ENCODE measurements at places on chromosomes 2 and 18. TPM values are rescaled to one million over a fixed set of nuclear protein-coding genes. Genes with fewer than 3 reads are reported as not detected.

- H3K4me1 ChIP-seq: no peaks in the 10 kb centered on the region
- H3K36me3 ChIP-seq: no peaks in the 10 kb centered on the region
- H3K27ac ChIP-seq: no peak overlapping the region
- no peak for DNase-seq
Observed at GRCh38 chr18:5414546-5414945, 119.0 kb upstream of the ZBTB14 start.

GRCh38 chr2:232878855-232879617 lies 9.0 kb downstream of the SNORC start:
- H3K27ac ChIP-seq: no peak overlapping the region
- H3K4me1 ChIP-seq: no peaks in the 10 kb centered on the region
- no peak for DNase-seq
- H3K27me3 ChIP-seq: no peaks in the 10 kb centered on the region

Gene LRRC30
- not detected for total RNA-seq

- H3K4me3 ChIP-seq: no peak overlapping the region
- no peaks in the 10 kb centered on the region for H3K36me3 ChIP-seq
- no peak overlapping the region for H3K27ac ChIP-seq
- peaks cover 36% of the 10 kb centered on the region for H3K27me3 ChIP-seq
Observed at GRCh38 chr2:60830991-60831390, 50.4 kb upstream of the REL start.

DNA sequence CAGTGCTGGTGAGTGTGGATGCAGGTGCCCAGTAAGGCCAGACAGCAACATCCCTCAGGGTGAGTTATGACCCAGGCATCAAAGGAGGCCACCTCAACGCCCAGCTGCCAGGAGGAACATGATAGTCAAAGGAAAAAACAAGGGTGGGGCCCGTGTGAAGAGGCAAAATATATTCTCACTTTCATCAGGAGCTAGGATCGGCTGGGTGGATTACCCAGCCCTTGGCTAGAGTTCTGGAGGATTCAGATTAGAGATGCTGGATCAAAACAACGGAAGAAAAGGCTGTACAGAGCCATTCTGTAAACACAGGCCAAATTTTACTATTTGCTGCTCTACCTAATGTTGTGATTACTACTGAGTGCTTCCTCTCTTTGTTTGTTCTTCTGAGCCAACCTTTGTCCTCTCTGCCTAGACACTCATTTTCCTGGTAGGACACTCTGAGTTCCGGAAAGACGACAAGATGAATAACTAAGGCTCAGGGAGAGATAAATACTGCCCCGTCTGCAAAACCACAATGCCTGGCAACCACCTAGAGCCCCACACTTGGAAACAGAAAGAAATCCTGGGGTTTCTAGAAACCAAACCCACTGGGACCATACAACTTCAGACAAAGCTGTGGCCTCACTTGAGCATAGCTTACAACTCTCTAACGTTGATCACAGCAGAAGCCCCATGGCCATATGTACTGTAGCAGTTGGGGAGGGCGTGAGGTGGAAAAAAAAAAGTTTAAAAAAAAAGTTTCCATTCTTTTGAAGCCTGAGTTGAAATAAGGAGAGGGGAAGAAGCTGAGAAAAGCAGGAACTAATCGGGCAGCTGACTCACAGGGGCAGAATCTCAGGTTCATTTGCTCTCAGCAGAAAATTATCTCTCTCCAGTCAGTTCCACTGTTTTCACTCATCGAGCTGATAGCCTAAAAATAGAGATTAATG lies 17.8 kb upstream of the PMAIP1 start:
- no peaks in the 10 kb centered on the region for H3K27me3 ChIP-seq
- H3K4me1 ChIP-seq: peaks cover 41% of the 10 kb centered on the region
- H3K27ac ChIP-seq: peak overlapping the region; percentile 91
- H3K4me3 ChIP-seq: peak overlapping the region; percentile 0
- no peaks in the 10 kb centered on the region for H3K36me3 ChIP-seq

Gene IMPA2
- total RNA-seq: 7.3 TPM

DNA sequence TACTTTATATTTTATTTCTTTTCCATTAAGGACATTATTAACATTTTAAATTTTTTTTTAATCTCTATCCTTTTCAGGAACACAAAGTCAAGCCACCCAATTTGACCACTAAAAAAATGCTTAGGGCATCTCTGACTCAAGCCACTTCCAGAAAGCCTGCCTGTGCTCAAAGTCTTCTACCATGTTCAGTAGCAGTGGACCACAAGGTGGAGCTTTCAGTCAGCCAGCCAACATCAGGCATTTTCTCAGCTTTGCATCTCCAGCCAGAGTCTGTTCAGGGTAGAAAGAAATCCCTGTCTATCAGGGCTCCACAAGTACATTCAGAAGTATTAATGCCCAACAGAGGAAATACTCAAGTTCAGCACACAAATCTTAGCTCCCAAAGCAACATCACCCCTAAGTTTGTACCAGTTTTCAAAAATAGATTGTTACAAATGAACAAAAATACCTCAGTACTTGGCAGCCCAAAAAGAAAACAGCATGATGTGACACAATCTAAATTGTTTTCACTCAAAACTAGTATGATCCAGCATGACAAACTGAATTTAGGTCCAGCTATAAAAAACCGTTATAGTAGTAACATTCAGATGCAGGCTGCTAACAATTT lies 37.6 kb downstream of the C18orf63 start:
- no peak overlapping the region for H3K27ac ChIP-seq
- no peak overlapping the region for H3K4me3 ChIP-seq

Gene PTPN2
- 21.7 TPM for total RNA-seq

Gene R3HDM1
- 36.6 TPM for total RNA-seq

GRCh38 chr2:152307863-152308262 lies 27.1 kb upstream of the FMNL2 start:
- H3K27ac ChIP-seq: no peak overlapping the region
- H3K4me1 ChIP-seq: peaks cover 8% of the 10 kb centered on the region
- peaks cover 3% of the 10 kb centered on the region for H3K27me3 ChIP-seq
- peak; percentile 73 for DNase-seq
- no peak overlapping the region for H3K4me3 ChIP-seq

Gene LHCGR
- total RNA-seq: not detected

Gene ADI1
- total RNA-seq: 42.6 TPM

DNA sequence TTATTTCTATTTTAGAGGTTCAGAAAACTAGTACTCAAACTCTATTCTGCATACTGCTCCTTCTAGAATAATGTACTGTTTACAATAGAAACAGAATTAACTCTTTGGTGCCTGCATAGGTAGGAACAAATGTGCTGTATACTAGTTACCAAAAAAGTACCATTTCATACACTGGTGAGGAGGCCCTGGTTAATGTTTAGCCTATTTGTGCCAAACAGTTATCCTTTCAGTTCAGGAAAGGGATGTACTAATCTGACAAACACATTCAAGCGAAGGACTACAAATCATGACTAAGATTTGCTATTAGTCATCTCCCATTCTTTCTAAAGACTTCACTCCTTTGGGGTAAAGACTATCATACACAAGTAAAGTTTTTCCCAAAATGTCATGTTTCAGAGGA lies 47.4 kb downstream of the EXOC6B start:
- no peaks in the 10 kb centered on the region for H3K36me3 ChIP-seq
- H3K4me1 ChIP-seq: peaks cover 38% of the 10 kb centered on the region
- no peaks in the 10 kb centered on the region for H3K27me3 ChIP-seq

DNA sequence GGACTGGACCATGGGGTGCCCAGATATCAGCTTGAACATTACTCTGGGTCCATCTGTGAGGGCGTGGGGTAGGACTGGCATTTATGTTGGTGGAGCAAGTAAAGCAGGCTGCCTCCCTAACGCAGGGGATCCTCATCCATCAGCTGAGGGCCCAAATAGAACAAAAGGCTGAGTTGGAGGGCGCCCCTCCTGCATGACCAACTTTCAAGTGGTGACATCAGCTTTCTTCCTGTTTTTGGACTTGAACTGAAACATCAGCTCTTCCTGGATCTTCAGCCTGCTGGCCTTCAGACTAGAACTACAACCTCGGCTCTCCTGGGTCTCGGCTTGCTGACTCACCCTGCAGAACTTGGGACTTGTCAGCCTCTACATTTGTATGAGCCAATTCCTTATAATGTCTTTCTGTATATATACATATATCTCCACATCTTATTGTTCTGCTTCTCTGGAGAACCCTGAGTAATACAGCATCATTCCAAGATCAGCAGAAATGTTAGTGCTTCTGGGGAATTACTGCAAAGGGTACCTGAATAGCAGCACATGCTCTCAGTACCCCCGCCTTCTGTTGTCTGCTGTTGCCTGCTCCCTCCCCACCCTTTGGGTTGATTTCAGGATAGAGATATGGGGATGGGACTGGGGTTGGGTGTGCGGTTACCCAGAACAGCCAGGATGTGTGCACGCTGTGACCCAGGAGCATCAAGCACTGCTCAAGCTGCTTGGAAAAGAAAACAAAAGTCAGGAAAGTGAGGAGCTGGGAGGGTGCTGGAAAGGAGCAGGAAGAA lies 20.0 kb downstream of the TMEM127 start:
- no peaks in the 10 kb centered on the region for H3K27me3 ChIP-seq
- H3K36me3 ChIP-seq: no peaks in the 10 kb centered on the region
- no peak overlapping the region for H3K4me3 ChIP-seq
- H3K27ac ChIP-seq: peak overlapping the region; percentile 68

GRCh38 chr2:196500686-196501431 lies 138.7 kb upstream of the CCDC150 start:
- H3K4me1 ChIP-seq: peaks cover 2% of the 10 kb centered on the region
- H3K27me3 ChIP-seq: no peaks in the 10 kb centered on the region
- DNase-seq: no peak
- no peaks in the 10 kb centered on the region for H3K36me3 ChIP-seq

DNA sequence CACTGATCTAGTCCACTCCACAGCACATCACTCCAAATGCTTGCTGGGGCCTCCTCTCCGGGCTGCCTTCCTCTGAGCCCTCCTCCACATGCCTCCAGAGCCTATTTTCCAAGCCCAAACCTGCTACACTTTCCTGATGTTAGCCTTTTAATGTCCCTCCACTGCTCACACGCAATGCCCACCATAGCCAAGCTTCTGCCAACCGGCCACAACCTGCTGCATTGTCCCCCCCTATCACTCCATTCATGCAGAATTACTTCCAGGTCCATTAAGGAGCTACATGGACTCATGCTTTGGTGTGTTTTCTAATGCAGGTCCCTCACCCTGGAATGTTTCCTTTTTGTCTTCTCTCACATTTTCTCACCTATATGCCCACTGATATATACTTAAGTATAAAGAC lies 129.3 kb downstream of the MARCHF4 start:
- H3K4me1 ChIP-seq: no peaks in the 10 kb centered on the region
- H3K36me3 ChIP-seq: no peaks in the 10 kb centered on the region
- no peaks in the 10 kb centered on the region for H3K27me3 ChIP-seq
- DNase-seq: no peak
- H3K4me3 ChIP-seq: no peak overlapping the region

Gene USP37
- total RNA-seq: 13.1 TPM

- H3K4me1 ChIP-seq: no peaks in the 10 kb centered on the region
- no peak for DNase-seq
- no peaks in the 10 kb centered on the region for H3K27me3 ChIP-seq
- no peaks in the 10 kb centered on the region for H3K36me3 ChIP-seq
- H3K4me3 ChIP-seq: no peak overlapping the region
Observed at GRCh38 chr18:27948986-27949385, 227.9 kb downstream of the CDH2 start.

DNA sequence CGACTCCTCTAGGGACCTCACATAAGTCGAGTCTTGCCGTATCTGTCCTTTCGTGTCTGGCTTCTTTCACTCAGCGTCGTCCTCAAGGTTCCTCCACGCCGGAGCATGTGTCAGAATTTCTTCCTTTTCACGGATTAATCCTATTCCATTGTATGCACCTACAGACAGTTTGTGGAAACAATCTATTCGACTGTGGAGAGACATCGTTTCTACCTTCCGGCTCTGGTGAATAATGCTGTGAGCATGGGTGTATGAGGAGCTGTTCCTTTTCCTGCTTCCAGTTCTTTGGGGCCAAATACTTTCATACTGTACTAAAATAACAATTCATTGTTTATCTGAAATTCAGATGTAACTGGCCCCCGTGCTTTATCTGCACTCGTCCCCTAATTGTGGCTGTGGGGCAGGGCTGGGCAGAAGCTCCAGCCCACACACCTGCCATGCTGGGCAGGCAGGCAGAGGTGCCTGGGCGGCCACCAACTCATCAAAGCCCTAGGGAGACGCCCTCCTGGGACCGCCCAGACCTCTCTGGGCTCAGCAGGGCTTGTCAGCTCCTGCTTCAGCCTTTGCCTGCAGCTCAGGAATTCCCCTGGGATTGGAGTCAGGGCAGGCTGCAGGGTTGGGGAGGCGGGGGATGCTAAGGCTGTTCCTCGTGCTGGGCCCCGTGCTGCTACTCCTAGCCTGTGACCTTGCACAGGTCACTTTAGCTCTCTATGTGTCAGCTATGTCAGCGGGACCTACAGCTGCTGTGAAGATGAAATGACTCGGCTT lies 14.5 kb downstream of the GPC1 start:
- no peaks in the 10 kb centered on the region for H3K4me1 ChIP-seq
- no peak overlapping the region for H3K4me3 ChIP-seq
- peaks cover 10% of the 10 kb centered on the region for H3K27me3 ChIP-seq

GRCh38 chr2:17231394-17231965 lies 286.8 kb downstream of the RAD51AP2 start:
- no peak overlapping the region for H3K4me3 ChIP-seq
- DNase-seq: no peak
- no peaks in the 10 kb centered on the region for H3K4me1 ChIP-seq
- no peak overlapping the region for H3K27ac ChIP-seq

DNA sequence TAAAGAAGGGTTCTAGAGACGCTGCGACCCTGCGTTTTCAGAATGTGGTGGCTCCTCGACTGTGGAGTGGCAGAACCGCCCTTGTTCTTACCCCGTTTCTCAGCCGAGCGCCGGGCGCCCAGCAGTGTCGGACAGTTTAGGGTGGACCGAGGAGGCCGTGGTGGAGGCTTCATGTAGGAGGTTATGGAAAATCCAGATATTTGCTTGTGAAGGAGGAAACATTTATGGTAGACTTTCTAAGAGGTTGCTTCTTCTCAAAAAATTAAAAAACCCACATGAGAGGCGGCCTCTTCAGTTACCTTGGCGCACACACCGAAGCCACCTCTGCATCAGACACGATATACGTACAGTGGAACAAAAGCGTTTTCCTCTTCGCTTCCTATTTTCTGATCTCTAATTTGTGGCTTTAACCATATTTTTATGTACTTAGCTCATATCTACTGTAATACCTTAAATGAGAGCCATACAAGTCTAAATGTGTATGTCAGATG lies 120.8 kb downstream of the NFATC1 start:
- H3K27me3 ChIP-seq: no peaks in the 10 kb centered on the region
- H3K27ac ChIP-seq: no peak overlapping the region
- H3K4me3 ChIP-seq: no peak overlapping the region
- H3K36me3 ChIP-seq: peaks cover 5% of the 10 kb centered on the region

Data from endothelial cell of umbilical vein (primary cell).